ENCODE measurements at places on chromosomes 4 and X.

- DNase-seq = no peak
Observed at GRCh38 chrX:16589826-16590225, 60.1 kb upstream of the S100G start.

- DNase-seq = peak; percentile 29
Observed at GRCh38 chrX:48945517-48946348, 11.7 kb downstream of the OTUD5 start.

GRCh38 chr4:53956454-53956853 lies 108.0 kb downstream of the CHIC2 start:
- DNase-seq = no peak

- no peak for DNase-seq
Observed at GRCh38 chr4:121973816-121974215, 22.0 kb upstream of the TRPC3 start.

- DNase-seq = peak; percentile 49
Observed at GRCh38 chrX:112841114-112841819, 636 bp upstream of the AMOT start.

DNA sequence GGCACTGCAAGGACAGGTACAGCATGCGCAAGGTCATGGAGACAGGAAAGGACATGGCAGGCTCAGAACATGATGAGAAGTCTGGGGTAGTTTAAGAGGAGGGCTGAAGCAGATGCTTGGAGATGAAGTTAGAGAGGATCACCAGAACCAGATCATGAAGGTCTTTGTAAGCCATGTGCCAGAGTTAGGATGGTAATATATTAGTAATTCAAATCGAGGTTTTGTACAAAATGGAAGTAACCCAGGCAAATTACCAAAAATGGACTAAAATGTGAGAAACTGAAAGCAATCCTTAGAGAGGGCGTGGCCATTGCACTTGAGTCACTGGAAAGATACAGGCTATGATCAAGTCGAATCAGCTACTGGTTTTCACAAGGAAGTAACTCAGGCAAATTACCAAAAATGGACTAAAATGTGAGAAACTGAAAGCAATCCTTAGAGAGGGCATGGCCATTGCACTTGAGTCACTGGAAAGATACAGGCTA lies 13.5 kb downstream of the RXFP1 start:
- peak; percentile 85 for DNase-seq

DNA sequence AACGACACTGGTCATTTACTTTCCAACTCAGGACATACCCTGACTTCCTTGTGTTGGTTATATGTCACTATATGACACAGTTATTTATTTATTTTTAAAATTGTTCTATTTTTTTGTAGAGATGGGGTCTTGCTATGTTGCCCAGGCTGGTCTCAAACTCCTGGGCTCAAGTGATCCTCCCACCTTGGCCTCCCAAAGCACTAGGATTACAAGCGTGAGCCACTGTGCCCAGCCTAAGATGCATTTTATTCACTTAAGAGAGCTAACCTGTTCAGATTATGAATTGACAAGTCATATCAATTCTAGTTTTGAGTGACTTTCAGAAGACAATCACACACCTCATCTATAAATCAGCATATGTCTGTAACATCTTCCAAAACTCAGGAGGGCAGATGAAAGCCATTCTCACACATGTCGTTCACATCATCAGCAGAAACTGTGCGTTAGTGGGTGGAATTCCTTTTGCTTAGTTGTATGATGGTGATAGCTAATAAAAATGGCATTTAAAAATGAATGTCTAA lies 9.4 kb upstream of the RHOH start:
- DNase-seq = no peak

DNA sequence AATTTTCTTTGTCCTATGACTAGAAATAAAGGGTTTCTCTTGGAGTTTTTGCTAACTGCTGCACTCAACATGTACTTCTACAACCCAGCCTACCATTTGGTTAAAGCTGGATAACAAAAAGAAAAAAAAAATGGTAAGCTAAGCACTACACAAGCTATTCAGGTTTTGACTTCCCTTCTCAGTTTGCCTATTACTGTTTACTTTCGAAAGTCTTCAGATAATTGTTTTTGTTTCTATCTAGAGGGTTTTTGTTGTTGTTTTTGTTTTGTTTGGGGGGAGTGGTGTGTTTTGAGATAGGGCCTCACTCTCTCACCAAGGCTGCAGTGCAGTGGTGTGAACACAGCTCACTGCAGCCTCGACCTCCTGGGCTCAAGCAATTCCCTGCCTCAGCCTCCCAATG lies 46.6 kb downstream of the CLOCK start:
- DNase-seq = no peak

DNA sequence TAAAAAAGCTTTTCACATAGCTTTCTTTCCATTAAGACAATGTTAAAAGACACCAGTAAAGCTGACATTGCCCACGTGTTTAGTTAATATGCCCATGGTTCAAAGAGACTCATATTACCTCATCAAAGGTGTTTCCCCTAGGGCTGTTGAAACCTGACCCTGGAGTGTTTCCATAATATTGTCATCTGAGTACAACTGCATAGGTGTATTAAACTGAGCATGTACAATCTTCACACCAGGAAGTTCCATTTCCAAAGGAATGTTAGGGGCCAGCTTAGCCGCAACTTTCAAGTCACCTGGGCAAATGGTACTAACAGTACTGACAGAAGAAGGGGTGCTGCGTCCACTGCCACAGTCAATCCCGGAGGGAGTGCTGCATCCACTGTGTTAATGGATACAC lies 27.1 kb downstream of the PDLIM3 start:
- DNase-seq = no peak
